ENCODE measurements at places on chromosomes 2 and 18.

DNA sequence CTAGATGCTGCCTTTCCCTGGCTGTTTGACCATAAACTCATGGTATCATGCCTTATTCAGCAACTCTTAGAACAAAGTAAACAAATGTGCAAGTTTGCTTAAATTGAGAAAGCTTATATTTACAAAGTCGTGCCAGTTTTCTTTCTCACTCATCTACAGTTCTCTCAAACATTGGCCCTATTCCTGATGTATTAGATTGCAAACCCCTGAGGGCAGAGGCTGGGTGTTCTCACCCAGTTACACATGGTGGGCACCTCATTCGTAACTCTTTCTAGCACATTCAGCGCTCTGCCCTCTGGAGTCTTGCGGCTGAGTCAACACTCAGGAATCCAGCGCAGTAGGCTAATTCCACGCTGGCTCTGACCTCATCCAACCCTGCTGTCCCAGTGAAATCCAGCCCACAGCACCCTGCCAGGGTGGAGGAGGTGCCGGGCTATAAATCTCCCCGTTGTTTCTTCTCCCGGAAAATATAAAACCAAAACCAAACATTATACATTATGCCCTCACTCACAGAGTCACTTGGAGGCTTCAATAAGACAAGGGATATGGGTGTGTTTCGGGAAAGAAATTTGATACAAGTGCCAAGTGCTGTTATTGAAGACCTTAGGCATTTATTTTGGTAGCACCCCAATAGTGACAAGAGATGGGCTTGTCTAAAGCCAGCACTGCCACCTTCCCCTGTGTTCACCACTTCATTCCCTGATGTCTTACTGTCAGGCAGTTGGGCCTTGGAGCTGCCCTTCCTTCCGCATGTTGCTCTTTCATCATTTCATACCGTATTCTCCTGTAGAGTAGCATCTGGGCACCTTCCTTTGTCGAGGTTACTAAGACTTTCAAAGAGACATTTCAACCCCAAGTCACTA is 287.4 kb downstream of the PRKCE start:
- DNase-seq: no peak

- no peak for DNase-seq
Measured at GRCh38 chr2:8893474-8893873, 56.1 kb upstream of the KIDINS220 start.

DNA sequence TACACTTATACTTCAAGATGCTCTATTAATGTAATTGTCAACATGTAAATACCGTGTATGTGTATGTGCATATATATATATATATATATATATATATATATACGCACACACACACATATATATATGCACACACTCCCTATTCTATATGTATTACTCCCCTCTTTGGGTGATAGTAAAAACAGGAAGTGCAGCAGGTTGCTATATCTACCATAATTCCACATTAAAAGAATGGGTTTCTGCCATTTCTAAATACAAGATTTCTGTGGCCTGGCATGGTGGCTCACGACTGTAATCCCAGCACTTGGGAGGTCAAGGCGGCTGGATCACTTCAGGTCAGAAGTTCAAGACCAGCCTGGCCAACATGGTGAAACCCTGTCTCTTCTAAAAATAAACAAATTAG is 77.0 kb downstream of the OTX1 start:
- DNase-seq: no peak

DNA sequence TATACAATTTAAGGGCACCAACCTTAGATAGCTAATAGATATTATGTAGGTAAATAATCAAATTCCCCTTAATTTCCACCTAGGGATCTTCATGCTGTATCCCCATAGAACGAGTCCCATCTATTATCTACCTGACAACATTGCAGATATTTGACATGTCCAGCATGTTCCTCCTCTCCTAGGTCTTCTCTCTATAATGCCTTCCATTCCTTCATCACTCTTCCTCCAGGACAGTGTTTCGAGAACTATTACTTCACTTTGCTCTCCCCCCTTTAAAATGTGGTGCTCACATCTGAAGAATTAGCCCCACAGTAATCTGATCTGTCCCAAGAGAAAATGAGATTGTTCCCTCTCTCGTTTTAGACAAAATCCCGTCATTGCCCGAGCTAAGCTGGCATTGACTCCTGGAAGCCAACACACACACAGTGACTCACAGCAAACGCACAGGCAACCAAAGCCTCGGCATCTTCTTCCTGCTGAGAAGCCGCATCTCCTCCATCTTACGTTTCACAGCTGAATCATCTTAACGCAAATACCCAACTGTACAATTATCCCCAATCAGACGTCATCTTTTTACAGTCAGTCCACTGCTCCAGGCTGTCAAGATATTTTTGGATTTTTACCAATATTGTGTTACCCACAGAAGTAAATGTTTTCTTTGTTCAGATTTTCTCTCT is 162.9 kb upstream of the AGAP1 start:
- no peak for DNase-seq

DNA sequence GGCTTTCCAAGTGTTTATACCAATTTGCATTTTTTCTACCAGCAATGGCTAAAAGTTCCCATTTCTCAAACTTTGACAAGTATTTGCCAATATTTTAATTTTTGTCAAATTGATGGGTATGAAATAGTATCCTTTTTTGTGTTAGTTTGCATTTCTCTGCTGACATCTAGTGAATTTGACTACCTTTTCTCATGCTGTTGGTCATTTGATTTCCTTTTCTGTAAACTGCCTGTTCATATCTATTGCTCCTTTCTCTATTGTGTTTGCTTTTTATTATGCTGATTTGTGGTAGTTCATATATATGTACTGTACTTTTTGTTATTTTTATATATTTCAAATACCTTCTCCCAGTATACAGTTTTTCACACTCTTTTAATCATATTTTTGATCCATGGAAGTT is 149.4 kb downstream of the PMAIP1 start:
- DNase-seq: no peak

DNA sequence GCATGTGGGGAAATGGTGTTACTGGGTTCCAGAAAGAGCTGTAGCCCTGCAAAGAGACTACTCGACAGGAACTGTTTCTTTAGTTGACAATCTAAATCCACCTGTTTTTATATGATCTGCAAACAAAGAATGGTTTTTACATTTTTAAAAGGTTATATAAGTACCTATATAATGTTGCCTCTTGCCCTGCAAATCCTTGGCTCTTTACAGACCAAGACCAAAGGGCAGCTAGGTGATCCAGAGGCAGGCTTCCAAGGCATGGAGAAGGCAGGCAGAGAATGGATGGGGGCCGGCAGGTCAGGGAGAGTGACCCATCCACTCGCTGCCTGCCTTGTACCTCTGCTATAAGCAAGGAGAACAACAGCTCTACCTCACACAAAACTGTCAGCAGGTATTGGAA is 173.6 kb downstream of the ANTXR1 start:
- DNase-seq: no peak

- no peak for DNase-seq
Measured at GRCh38 chr2:2333076-2333475, 2.0 kb upstream of the MYT1L start.

- no peak for DNase-seq
Measured at GRCh38 chr18:77070627-77071026, 62.0 kb downstream of the MBP start.

GRCh38 chr2:37302701-37303252 is 21.9 kb downstream of the PRKD3 start:
- DNase-seq: no peak

- no peak for DNase-seq
Measured at GRCh38 chr2:143694335-143694734, 565.1 kb downstream of the ARHGAP15 start.

- no peak for DNase-seq
Measured at GRCh38 chr2:196249171-196249570, 77.8 kb upstream of the STK17B start.

- DNase-seq: peak; percentile 34
Measured at GRCh38 chr2:39377226-39377939, 59.7 kb downstream of the MAP4K3 start.

DNA sequence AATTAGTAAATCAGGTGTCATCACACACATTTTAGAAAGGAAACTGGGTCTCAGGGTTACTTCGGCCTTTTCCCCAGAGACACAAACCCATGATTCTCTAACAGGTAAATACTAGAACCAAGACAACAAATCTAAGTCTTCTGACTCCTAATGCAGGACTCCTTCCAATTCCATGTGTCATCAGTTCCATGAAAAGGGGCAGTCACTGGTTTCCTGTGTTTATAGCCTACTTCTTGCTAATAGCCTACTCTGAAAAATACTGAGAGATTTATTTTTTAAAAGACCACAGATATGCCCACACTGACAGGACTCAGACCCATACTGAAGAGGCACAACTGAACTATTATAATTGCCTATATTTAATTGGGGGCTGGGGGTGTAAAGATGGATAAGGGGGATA is 33.0 kb downstream of the RAB1A start:
- no peak for DNase-seq

DNA sequence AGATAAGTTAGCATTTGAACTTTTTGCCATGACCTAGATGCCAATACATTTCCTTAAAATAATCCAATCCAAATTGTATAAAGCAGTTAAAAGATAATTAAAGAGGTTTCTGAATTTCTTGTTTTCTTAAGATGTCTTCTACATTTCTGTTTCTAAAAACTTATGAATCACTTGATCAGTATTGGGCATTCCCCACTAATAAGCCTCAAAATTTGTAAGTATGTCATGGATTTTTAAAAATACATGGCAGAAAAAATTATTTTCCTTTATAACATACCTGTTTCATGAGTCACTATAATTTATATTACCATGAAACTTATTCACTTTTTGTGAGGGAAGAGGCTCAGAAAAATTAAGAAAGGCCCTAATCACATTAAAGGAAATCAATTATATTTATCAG is 90.3 kb upstream of the TFPI start:
- no peak for DNase-seq

- peak; percentile 12 for DNase-seq
Measured at GRCh38 chr2:112640800-112641675, 4.7 kb upstream of the SLC20A1 start.

DNA sequence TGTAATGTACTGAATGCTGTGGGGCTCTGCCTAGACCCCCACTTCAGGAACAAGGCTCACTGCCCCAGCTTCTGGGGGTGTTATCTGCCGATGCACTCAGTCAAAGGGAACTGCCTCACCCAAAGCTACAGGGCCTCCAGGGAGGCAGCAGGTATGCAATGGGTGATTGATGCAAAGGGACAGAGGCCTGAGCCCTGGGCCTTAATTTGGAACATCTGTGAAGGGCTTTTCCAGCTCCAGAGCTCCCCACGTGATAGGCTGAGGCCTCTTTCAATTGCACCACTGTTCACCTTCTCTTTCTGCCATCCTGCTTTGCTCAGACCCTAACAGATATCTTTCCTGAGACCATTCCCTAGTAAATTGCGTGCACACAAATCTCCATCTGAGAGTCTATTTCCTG is 131.0 kb downstream of the ATL2 start:
- no peak for DNase-seq

DNA sequence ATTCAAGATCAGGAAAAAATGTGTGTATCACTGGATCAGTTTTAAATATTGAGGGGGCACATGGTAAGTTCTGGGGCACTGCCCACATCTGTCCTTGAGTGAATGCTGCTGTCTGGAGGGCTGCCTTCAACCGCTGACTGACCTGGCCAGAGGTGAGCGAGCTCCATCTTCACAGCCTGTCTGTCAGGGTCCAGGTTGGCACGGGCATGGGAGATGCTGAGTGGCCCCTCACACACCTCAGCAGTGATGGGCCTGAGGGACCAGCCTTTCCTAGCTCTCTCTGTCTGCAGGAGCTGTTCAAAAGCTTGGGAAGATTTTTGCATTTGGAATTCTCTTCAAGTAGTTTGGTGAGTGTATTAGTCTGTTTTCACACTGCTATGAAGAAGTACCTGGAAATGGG is 114.8 kb upstream of the ALKAL2 start:
- DNase-seq: no peak

Measured in stimulated activated CD4-positive, alpha-beta T cell treated with anti-CD3 and anti-CD28 coated beads, Interleukin-2, amount 100 ng/mL, for 24 hours (primary cell).